ENCODE measurements at places on chromosomes 1 and 21.

- ATAC-seq: peak; percentile 89
These were observed 57.9 kb downstream of the CENPF start for GRCh38 chr1:214660900-214661299.

- ATAC-seq: no peak
These were observed 8.4 kb downstream of the EXTL1 start for GRCh38 chr1:26029864-26030481.

DNA sequence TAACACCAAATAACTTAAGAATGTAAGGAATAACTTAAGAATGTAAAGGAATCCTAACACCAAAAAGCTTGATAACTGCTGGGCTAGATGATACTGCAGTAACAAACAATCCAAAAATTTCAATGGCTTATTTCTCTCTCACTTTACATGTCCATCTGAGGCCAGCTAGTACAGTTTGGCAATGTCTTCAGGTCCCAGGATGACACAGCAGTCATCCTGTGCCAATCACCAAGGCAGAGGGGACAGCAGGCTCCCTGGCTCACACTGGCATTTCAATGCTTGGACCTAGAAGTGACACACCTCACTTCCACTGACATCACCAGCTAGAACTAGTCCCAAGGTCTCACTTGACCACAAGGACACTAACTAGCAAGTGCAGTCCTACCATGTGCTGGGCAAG is 15.3 kb downstream of the DNAJC11 start:
- ATAC-seq: peak; percentile 68

DNA sequence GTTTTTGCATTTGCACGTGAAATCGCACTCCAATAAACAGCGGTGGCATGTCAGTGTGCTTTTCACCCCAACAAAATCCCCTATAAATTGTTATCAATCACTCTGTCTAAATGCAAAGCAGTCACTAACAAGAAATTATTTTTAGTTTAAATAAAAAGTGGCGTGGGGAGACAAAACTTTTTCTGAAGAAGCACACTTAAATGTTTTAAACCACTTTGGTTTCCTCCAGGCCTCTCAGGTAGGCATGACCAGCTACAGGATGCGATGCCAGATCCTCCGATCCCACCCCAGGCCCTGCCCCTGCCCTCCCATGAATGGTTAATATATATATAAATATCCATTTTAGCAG is 3.6 kb downstream of the FMO1 start:
- ATAC-seq: no peak

GRCh38 chr1:53448241-53448841 is 10.9 kb upstream of the DMRTB1 start:
- peak; percentile 30 for ATAC-seq

DNA sequence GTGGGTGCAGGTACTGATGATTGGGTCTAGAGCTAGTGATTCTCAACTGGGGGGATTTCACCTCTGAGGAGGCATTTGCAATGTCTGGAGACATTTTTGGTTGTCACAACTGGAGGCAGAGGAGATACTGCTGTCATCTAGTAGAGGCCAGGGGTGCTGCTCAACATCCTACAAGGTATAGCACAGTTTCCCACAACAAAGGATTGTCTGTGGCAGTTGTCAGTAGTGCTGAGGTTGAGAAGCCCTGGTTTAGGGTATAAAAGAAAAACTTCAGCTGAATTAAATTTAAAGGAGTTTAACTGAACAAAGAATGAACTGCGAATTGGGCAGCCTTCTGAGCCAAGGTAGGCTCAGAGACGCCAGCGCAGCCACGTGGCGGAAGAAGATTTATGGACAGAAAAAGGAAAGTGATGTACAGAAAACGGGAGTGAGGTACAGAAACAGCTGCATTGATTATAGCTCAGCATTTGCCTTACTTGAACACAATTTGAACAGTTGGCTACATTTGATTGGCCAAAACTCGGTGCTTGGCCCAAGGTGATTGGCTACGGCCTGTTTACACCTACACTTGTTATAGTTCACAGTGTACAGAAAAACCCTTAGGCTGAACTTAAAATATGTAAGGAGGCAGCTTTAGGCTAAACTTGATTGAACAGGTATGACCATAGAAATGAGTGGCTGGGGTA is 40.4 kb downstream of the MPZL1 start:
- no peak for ATAC-seq

DNA sequence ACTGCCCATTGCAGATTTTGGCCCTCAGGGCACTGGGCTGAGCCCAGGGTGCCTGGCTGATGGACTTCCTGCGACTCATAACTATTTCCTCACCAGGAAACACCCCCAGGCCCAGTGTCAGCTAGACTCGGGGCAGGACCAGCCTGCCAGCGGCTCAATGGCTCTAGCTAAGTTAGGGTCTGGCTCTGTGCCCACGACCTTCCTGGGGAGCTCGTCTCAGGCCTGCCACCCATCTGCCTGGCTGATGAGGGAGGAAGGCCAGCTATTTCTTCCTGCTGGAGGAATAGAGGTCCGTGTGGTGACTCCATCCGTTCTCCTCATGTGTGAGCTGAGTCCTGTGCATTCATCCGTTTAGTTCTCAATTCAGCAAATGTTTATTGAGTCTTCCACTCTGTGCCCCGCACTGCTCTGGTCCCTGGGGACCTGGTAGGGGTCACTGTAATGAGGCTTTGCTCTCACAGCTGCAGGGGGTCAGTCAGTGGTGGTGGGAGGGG is 44.5 kb downstream of the KIRREL1 start:
- peak; percentile 62 for ATAC-seq

Measured in SK-N-SH treated with all-trans-retinoic acid at 6 μM for 48 hours (cell line).